Erythroblast (primary cell): ENCODE measurements at places on chromosomes 2 and 18.

GRCh38 chr2:66389651-66390131, 45.2 kb upstream of the MEIS1 start:
- DNase-seq = no peak

- no peak for DNase-seq
These were observed 200.6 kb downstream of the WDR7 start for GRCh38 chr18:56851774-56852173.

- DNase-seq = no peak
These were observed 100.9 kb downstream of the SH3BP4 start for GRCh38 chr2:235052514-235053354.

GRCh38 chr18:3593381-3593903, 143.5 kb downstream of the TGIF1 start:
- no peak for DNase-seq

DNA sequence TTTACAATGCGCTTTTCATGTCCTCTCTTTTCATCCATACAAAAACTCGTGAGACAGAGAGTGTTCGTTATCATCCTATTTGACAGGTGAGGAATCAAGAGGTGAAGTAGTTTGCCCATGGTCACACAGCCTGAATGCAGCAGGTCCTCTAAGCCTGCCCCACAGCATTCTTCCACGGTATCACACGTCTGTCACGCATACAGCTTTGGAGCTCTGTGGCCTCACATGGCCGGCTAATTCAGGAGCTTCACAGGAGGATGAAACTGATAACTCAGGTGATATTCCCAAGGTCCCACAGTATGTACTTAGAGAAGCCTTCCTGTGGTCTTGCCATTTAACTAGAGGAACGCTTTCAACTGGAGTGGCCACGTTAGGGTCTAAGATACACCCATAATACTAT, 59.0 kb downstream of the MYO5B start:
- DNase-seq = no peak

GRCh38 chr2:44804406-44805265, 136.9 kb upstream of the SIX3 start:
- DNase-seq = no peak

GRCh38 chr2:228318218-228318617, 136.7 kb upstream of the SPHKAP start:
- no peak for DNase-seq

GRCh38 chr2:1674276-1674675, 70.0 kb downstream of the PXDN start:
- no peak for DNase-seq

- DNase-seq = no peak
These were observed 43.9 kb upstream of the DNAH7 start for GRCh38 chr2:196112418-196113034.

- no peak for DNase-seq
These were observed 152.2 kb downstream of the MTX2 start for GRCh38 chr2:176421297-176422050.

DNA sequence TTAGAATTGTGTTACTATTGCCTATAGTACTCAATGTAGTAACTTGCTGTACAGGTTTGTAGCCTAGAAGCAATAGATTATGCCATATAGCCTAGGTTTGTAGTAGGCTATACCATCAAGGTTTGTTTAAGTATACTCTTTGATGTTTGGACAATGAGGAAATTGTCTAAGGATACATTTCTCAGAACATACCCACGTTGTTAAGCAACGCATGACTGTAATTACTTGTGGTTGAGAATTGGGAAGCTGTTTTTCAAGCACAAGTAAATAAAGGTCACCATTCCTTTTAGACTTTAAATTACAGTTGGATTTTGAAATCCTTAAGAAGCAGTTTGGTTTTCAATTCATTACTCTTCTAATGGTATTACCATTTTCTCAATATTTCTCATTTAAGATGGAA, 89.8 kb upstream of the KCNH7 start:
- no peak for DNase-seq

- DNase-seq = no peak
These were observed 51.7 kb downstream of the AGAP1 start for GRCh38 chr2:235545339-235546150.

DNA sequence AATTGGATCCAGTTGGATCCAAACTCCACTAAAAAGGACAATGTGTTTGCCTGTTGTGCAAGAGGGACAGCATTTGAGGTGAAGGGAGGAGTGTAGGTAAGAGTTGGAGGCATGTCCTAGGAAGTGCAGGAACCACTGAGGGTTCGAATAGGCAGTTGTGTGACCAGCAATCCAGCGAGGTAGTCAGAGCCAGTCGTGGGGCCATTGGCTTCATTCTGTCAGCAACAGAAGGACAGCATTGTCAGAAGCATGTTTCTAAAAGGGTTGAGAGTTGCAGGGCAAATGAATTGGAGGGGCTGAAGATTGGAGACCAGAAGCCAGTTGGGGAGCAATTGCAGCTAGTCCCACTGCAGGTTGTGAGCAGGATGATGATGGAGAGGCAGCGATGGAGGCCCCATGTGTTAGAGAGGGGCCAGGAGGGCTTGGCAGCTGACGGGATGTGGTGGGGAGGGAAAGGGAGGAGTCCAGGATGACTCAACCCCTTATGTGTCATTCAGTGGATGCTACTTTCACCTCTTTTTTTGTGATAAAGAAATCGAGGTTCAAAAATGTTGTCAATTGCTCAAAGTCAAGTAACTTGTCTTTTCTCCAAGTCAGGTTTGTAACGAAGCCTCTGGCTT, 96.7 kb upstream of the SIX3 start:
- DNase-seq = no peak

DNA sequence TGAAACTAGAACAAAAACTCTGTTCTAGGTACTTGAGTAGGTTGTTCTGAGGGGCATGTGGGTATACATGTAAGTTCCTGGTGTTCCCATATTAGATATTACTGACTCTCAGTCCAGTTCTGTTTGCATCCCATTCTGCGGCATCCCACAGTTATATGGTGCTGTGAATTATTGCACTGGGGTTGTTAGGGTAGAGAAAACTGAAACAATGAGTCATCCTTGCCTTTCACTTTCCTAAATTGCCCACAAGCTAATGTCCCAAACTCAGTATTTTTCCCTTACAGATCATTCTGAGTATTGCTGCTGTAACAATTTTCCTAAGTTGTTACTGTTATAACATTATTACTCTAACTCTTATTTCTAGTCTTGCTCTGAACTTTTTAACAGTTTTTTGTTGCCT, 3.0 kb downstream of the WDR75 start:
- DNase-seq = peak; percentile 11

- DNase-seq = no peak
These were observed 35.2 kb downstream of the ZNF516 start for GRCh38 chr18:76459687-76460350.

- DNase-seq = no peak
These were observed 126.0 kb downstream of the ZFP36L2 start for GRCh38 chr2:43100362-43100882.

- DNase-seq = no peak
These were observed 15.1 kb downstream of the PLCD4 start for GRCh38 chr2:218622606-218623365.

- no peak for DNase-seq
These were observed 220.9 kb downstream of the DYSF start for GRCh38 chr2:71674158-71674851.

DNA sequence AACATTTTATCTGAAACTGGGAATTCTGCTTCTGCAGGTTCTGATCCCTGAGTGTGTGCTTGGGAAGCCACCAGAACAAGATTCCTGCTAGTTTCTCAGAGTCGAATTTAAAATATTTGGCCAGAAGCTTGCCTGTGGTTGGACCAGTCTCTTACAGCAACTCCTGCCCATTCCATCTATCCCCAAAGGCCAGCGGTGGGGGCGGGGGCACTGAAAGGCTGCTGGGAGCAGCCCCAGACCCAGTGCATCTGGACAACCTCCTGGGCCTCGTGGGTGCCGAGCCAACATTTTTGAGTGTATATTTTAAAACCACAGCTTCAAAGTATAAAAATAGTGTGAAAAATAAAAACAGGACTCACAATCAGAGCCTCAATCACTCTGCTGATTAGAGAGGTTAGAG, 38.6 kb upstream of the ZFP36L2 start:
- DNase-seq = no peak

DNA sequence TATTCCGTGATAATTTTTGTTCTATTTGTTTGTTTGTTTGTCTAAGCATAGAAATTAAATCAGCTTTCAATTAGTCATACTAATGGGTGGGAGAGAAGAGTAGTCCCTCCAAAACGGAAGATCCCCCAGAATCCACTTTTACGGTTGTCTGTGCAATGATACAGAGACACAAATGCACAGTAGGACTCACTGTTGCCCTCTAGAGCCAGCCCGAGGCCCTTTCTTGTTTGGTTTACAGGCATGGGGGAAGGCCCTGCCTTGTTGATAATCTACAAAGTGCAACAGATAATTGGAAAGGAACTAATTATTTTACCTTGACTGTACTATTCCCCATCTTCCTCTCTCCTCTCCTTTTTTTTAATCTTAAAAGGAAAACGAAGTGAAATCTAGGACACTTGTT, 121.1 kb downstream of the ACOXL start:
- peak; percentile 43 for DNase-seq

GRCh38 chr2:7726989-7727388, 809.8 kb downstream of the RNF144A start:
- DNase-seq = no peak

DNA sequence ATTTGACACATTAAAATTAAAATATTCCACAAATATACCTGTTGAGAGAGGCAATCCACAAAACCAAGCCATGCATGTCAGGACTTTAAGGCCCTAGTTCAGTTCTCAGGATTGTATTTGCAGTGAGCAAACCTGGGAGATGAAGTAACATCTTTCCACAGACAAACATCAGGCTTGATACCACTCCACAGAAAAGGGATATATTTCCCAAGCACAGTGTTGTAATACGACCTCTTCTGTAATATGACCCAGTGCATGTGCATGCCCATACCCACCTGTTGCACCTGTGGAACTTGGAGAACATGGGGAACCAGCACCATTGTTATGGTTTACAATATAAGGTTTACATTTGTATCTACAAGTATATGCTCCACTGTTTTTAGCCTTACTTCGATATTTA, 184.0 kb downstream of the PDE11A start:
- DNase-seq = no peak

- DNase-seq = no peak
These were observed 228.6 kb downstream of the SATB2 start for GRCh38 chr2:199228887-199229819.

- no peak for DNase-seq
These were observed 165.5 kb downstream of the GLI2 start for GRCh38 chr2:120901201-120901600.

DNA sequence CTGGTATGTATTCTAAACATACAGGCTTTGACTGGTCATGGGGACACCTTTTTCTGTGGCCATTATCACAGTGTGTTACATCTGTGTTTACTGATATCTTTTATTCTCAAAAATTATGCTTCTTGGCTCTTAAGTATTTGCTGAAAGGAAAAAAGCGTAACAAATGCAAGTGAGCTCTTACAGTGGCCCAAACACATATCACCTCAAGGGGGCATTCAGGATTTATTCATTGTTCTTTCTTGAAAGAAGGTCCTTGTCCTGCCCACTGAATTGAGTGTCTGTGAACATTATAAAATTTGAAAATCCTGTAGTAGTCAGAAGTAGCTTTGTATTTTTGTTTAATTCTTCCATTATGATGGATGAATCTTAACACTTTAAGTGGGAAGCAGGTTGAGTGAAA, 454.5 kb downstream of the XIRP2 start:
- no peak for DNase-seq

- DNase-seq = no peak
These were observed 174.1 kb downstream of the CDH2 start for GRCh38 chr18:28002841-28003240.

DNA sequence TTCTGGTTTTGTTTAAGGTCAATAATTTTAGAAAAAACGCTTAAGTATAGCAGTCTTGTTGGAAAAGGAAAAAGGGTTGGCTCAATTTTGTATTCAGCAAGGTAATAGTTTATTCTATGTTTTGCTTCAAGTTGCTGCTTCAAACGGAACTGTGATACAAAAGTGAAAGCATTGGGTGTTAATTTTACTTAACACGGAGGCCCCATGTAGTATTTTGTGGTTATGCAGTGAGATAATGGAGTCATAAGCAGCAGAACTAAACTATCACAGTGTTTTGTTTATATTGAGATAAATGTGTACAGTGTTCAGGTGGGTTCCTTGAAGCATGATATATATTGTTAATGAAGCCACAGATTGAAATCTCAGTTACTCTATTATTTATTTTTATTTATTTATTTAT, 67.0 kb upstream of the LYPD6B start:
- DNase-seq = no peak

DNA sequence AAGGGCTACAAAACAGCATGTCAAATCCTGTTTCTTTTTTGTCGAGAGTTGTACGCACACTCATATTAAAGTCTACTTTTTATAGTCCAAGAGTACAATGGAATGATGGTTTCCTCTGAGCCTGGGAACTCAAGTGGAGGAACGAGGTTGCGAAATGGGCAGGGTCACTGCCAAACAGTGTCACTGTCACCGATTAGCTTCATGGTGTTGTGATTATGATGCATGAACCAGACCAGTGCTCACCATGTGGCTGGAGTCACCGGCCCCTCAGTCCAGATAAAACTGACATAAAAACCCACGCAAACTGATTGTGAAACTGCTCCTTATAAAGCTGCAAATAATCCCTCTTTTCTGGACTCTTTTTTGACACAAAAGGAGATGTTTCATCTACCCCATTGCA, 122.0 kb downstream of the COPS8 start:
- no peak for DNase-seq

DNA sequence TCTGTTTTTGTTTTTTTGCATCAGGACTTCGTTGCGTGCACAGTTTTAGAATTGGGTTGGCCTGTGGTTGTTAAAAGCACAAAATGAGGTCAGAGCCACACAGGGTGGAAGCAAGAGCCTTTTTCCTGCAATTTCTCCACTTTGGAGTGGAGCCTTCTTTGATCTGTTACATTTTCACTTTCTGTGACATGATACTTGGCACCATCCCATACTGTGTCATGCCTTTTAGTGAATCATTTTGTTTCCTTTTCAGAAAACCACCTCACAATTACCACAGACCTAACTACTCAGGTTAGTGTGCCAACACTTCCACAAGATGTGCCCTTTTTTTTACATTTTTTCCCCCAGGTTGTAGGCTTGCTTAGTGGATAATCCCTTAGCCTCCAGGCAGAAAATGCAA, 32.5 kb downstream of the MERTK start:
- no peak for DNase-seq

DNA sequence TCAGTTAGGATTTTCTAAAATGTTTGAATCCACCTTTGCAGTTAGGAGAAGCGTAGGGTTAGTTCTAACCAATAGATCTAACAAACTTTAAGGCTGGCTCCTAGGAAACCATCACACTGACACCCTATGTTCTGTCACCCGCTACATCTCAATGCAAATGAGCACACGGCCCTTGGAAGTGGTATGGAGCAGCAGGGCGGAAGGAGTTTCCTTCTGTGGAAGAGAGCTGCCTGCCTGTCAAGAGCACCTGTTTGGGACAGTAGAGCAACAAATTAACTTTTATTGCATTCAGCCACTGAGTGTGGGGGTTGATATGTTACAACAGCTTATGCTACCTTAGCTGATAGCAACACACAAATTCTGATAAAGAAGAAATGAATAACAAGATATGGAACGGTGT, 306.9 kb upstream of the RAB6C start:
- no peak for DNase-seq
